ENCODE measurements at places on chromosomes 5 and 9. TPM values are rescaled to one million over a fixed set of nuclear protein-coding genes. Genes with fewer than 3 reads are reported as not detected.

TCERG1 gene
- 61.7 TPM for total RNA-seq

WNT8A gene
- total RNA-seq, result 1.1 TPM

DNA sequence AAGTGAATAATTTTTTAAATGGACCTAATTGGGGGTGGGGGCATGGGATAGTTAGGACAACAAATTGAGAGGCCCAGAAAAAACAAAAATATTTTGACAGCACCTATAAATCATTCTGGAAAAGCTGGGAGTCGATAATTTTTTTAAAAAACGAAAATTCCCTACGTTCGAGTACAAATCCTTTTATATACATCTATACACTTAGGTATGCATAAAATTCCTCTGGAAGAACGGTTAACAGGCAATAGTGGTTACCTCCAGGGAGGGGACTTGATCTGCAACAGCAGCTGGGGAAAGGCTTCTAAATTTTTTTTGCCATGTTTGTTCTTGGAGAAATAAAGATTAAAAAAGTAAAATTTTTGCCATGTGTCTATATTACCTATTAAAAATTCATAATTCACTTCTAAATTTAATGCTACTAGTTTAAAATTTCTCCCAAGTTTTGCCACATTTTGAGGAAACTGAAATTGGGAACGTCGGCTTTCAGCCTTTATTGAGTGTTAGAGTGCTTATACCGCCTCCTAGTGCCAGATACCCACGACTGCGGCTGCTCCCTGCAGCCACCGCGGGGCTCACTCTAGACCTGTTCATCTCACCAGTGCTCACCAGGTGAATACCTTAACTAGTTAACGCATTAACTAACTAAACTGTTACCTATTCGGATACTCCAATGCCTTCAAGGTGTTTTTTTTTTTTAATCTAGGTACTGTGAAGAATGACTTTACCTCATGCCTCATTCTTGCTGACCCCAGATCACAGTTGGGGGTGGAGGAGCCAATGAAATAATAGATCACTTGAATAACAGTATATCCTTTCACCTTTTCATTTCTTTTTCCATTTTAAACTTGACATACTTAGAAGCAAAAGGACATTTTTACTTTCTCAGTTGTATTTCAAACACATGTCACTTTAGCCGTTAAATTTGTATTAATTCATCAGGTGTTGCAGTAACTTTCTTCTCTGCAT lies 1.8 kb upstream of the BHMT start:
- DNase-seq, result peak; percentile 36

- DNase-seq, result no peak
Observed at GRCh38 chr9:76559286-76559685, 100.3 kb downstream of the GCNT1 start.

GRCh38 chr5:122314036-122314435 lies 2.0 kb downstream of the SNCAIP start:
- no peak for DNase-seq

- DNase-seq, result no peak
Observed at GRCh38 chr5:36680066-36680465, 73.7 kb downstream of the SLC1A3 start.

- DNase-seq, result no peak
Observed at GRCh38 chr9:116322521-116322920, 168.9 kb downstream of the PAPPA start.

GRCh38 chr9:126407114-126407870 lies 80.7 kb downstream of the MVB12B start:
- DNase-seq, result no peak

PELO gene
- total RNA-seq, result 9.7 TPM

LHFPL2 gene
- 19.7 TPM for total RNA-seq

SUSD1 gene
- total RNA-seq, result 27.2 TPM

CDC14B gene
- 7.5 TPM for total RNA-seq

DNA sequence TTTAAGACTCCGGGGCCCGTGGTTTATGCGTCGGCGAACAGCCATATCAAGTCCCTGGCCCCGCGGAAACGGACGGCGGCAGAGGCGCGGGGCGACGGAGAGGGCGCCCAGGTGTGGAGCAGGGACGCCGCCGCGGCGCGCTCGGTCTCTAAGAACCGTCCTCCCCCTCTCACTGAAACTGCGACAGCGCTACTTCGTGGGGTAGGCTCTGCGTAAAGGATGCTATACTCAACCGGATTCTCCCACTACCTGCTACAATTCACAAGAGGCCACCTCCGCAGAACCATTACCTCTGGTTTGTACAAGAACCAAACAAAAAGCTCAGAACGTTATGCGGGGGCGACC lies 404 bp downstream of the MRNIP start:
- no peak for DNase-seq

PCDHGA9 gene
- total RNA-seq, result 1.1 TPM

GRCh38 chr5:39194466-39195136 lies 24.8 kb downstream of the FYB1 start:
- peak; percentile 40 for DNase-seq

DNA sequence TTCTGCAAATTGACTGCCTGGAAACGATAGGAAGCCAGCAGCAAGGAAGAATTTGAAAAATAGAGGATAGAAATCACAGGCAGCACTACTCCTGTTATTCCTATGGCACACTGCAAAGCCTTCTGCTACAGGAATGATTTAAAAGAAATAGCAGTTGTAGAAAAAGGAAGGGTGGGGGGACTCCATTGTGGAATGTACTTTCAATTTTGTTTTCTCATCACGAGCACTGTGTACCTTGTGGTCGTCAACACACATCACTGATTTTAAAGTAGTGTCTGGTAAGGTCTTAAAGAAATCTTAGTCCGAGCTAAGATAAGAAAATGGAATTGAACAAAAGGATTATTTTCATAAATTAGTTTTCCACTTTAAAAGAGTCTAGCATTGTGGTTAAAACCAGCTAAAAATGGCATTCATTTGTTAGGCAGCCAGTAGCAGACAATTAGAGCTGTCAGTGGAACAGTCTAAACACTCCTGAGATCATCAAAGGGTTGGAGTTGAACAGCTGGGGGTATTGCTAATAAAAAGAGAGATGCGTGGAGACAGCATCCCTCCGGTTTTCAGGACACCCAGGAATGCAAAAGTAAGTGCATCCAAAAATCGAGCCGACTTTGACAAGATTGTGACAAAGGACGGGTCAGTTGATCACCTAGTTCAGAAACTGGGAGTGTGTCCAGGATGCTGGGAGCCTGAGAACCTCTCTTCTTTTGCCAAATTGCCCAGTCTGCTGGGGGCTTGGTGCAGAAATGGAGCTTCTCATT lies 97.8 kb upstream of the WWC1 start:
- no peak for DNase-seq

STPG3 gene
- total RNA-seq, result 0.54 TPM

GRCh38 chr9:91942201-91942600 lies 7.8 kb downstream of the ROR2 start:
- no peak for DNase-seq

- no peak for DNase-seq
Observed at GRCh38 chr9:128635266-128636023, 21.2 kb downstream of the DYNC2I2 start.

- no peak for DNase-seq
Observed at GRCh38 chr9:123194023-123194422, 74.4 kb downstream of the STRBP start.

DNA sequence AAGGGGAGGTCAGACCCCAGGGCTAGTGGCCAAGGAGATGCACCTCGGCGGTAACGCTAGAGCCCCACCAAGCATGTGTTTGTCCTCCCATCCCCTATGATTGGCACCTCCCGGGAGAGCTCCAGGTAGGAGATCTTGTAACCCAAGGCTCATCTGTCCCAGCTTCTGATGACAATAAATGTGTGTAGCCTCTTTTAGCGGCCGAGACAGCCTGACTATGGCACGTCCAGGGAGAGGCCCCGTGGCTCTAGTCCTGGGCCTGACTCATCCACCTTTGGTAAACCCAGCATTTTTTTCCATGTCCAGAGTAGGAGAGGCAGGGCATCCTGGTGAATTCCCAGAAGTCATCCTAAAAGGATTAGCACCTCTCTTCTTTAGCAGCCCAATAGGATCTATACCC lies 39.2 kb downstream of the IRF1 start:
- no peak for DNase-seq

GRCh38 chr9:113781381-113781780 lies 94.7 kb upstream of the ZNF618 start:
- DNase-seq, result no peak

INSL4 gene
- total RNA-seq, result not detected

DNA sequence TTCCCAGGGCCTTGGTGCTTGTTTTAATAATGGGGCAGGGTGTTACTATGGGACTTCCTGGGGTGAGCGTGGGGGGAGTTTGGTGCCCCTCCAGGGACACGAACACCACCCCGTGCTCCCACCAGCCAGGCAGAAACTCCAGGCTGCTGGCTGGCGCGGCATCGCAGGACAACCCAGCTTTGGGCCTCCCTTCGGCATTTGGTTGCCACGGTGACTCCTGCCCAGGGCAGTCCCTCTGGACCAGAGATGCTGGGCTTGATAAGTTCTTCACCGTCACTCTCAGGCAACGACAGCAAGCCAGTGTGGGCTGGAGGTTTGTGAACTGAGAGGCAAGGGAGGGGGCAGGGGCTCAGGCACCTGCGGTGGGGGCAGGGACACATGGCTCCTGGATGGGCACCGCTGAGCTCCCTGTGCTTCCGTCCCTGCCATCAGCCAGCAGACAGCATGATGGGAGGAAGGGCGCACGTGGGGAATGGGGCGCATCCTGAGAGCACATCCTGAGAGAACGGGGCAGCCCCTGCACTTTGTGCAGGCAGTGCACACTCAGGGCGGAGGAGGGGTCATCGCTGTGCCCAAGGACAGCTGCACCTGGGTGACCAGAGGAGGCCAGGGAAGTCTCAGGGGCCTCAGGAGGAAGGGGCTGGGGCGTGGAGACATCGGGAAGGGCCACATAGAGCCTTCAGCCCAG lies 116.4 kb downstream of the RXRA start:
- no peak for DNase-seq

DNA sequence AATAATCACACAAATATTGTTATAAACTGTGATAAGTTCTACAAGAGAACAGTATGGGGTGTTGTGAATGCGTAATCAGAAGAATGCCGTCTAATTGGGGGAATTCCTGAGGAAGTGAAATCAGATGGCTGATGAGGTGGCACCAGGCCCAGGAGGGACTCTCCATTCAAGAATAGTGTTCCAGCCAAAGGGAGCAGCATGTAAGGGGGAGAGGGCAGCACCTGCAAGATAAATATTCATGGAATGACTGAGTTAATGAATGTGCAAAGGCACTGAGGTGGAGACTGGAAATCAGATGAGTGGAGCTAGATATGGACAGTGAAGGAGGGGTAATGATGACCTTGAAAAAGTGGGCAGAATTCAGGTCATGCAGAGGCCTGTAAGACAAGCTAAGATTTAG lies 250.6 kb downstream of the ARRDC3 start:
- no peak for DNase-seq

Data from hematopoietic multipotent progenitor cell (in vitro differentiated cells).